ENCODE measurements at places on chromosomes 4 and X.

DNA sequence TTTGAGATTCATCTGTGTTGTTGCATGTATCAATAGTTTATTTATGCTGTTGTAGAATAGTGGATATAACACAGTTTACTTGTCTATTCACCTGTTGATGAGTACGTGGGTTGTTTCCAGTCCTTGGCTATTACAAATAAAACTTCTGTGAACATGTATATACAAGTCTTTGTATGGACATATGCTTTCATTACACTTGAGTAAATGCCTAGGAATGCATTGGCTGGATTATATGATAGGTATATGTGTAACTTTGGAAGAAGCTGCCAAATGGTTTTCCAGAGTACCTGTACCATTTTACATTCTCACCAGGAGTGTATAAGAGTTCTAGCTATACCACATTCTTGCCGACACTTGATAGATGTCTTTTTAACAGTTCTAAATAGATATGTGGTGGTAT is 16.5 kb downstream of the ART3 start:
- DNase-seq: no peak

DNA sequence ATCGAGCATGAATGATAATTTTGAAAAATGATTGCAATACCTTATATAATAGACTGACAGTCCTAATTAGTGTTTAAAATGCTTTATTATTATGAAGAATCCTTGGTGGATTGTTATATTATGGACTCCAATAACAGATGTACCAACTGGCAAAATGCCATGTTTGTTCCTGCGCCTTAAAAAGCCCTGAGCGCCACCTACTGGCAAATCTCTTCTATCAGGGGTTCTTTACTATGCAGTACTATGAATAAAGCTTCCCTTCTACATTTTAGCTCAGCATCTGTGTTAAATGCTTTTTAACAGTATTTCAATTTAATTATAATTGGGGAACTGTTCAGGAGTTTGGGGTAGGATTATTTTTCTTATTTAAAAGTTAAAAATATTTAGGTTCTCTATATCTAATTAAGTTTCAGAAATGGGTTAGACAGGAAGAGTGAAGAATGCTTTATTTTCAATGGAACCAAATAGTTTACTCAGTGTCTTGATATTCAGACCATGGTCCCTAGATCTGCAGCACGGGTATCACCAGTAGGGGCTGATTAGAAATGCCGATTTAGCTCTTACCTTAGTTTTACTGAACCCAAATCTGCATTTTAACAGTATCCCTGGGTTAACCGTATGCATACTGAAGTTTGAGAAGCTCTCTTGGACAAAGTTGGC is 20.0 kb downstream of the CFAP97 start:
- DNase-seq: peak; percentile 89

DNA sequence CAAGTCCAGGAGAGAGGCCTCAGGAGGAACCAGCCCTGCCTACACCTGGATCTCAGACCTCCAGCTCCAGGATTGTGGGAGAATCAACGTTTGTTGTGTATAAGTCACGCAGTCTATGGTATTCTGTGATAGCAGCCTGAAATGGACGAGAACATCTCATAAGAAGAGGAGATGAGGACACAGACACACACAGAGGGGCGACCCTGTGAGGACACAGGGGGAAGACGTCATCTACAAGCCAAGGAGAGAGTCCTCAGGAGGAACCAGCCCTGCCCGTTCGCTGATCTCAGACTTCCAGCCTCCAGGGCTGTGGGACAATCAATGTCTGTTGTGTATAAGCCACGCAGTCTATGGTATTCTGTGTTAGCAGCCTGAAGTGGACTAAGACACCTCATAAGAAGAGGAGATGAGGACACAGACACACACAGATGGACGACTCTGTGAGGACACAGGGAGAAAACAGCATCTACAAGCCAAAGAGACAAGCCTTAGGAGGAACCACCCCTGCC is 20.3 kb downstream of the P2RY8 start:
- DNase-seq: no peak

- DNase-seq: no peak
These were observed 5.5 kb downstream of the RPS6KA6 start for GRCh38 chrX:84182516-84182915.

GRCh38 chrX:39497702-39498265 is 600.0 kb downstream of the BCOR start:
- no peak for DNase-seq

DNA sequence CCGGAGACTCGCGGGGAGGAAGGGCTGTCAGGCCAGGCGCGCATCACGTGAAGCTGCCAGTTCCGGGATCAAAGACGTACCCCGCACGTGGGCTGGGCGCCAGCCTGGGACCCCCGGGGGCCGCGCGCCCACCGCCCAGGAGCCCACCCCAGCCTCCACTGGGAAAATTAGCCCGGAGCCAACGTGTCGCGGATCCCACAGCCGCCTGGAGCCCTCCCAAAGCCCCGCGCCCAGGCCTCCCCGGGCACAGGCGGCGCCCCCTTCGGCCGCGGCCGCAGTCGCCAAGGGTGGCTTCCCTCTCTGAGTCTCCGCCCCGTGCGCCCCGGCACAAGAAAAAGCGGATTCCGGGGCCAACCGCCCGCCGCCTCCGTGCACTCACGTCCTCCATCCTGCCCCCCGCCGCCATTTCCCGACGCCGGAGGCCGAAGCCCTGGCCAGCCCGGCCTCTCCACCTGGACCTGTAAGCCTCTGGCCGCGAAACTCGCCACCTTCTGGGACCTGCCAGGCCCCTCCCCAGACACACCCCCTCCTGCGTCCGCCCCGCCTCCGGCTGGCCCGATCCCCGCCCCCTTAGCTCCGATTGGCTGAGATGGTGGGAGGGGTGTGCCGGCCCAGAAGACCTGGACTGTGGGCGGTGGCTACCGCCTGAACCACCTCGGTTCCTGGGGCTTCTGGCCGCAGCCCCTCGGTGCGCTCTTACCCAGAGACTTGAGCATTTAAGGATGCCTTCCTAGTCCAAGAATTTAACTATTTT is at the start of gene TMEM192:
TSS of gene TMEM192 (minus strand) at position 493 of the 754 bp plus-strand sequence. CDS start at position 406, 87 bp downstream.
- peak; percentile 63 for DNase-seq

DNA sequence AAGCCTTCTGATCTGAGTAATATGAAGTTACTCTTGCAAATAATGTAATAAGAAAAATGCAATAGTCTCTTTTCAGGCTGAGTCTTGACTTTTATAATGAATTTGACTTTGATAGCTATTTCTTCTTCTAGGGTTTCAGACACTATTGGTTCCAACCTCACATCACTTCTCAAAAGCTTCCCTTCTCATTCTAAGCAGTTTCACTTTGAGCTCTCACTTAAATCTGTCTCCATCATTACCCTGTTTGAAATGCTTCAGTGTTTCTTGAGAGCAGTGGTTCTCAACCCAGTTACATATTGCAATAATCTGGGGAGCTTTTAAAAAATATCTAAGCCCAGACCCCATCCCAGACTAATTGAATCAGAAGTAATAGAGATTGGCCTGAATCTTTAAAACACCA is 40.5 kb upstream of the BMP2K start:
- no peak for DNase-seq

GRCh38 chr4:183600189-183600685 is 58.7 kb downstream of the RWDD4 start:
- no peak for DNase-seq

All from HFF-Myc (cell line).